NCI-H1436 treated with DMSO at 0.1 percent for 48 hours (cell line): ENCODE measurements at places on chromosomes 2 and 18.

DNA sequence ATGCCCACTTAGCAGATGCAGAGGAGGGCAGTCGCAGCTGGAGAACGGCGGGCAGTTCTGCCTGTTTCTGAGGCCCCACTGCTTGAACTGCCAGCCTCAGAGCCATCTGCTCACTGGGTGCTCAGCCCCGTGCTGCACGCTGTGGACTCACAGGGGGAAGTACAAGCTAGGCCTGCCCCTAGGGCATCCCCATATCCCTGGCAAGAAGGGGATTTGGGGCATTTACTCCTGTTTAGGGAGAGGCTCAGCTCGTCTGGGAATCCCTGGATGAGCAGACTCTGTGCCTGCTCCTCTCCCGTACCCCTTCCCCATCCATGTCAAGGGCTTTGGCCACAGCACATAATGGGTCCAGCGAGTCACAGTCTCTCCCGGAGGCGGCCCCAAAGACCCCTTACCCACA lies 169.8 kb upstream of the PKDCC start:
- no peak for DNase-seq

DNA sequence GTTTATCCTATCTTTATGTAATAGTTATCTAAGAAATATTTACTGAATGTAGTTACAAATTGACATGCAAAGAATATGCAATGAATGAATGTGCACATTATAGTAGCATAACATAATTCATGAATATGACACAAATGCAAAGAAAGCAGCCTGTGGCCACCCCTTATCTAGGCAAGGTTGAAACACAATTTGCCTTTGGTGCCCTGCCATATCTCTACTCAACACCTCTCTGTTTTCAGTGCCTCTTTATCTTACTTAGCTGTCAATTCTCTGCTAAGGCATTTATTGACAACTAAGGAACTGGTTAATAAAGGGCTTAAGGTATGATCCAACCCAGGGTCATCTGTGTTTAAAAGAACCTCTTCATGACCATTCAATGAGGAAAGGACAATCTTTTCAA lies 18.9 kb downstream of the REV1 start:
- no peak for DNase-seq

DNA sequence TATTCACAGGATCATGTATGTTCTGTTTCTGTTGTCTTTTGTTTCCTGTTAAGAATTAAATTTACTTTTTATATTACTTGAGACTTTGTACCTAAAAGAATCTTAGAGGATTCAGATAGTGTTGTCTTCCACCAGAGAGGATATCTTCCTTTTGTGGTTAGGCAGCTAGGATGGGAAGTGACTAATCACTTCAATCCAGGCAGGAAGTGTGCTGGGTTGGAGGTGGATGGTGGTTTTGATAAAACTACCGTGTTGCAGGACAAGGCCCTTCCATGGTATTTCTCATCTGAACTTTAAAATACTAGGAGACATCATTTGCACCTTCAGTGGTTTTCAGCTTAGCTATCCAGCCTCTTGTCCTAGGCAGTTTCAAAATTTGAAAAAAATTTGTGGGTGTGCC lies 728.6 kb upstream of the CDH2 start:
- no peak for DNase-seq

DNA sequence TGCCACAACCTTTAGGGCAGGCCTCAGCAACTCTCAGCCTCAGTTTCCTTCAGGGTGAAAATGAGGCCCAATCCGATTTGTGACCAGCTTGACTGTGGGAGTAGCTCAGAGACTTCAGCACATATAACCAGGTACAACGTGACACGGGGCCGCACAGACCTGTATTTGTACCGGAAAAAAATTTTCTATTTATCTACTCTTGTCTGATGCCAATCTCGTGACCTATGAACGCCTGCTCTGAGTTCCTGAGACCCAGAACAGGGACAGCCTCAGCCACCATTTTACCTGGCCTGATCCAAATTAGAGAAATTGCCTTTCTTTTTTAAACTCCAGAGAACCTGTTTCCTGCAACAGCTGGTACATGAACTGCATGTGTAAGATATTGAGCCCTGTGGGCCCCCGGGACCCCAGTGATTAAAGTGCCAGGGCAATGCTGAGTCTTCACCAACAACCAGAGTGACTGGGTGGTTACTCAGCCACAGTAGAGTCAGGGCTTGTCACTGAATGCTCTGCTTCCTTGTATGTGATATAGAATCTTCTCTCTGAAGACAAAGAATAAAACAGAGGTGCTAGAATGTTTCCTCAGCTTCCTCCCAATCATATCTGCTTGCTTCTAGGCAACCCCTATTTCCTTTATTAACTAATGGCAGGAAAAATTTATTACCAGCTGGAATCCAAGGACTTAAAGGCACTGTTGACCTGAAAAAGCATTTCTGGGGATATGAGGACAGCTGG lies 47.8 kb upstream of the FZD7 start:
- no peak for DNase-seq

DNA sequence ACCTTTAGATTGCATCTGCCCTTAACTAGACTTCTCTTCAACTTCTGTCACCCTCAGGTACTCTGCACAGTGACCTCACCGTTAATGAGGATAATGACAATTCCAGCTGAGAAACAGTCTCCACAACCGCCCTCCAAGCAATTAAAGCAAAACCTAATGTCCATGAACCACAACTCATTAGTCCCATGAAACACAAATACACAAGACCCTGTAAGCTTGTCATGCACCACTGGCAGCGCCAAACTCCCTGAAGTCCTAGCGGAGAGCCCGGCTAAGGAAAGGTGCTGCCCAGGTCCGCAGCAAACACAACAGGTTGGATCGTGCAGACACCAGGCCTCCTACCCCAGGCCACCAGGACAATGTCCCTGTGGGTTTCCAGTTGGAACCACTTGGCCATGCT lies 7.4 kb downstream of the SMAD7 start:
- DNase-seq = no peak

DNA sequence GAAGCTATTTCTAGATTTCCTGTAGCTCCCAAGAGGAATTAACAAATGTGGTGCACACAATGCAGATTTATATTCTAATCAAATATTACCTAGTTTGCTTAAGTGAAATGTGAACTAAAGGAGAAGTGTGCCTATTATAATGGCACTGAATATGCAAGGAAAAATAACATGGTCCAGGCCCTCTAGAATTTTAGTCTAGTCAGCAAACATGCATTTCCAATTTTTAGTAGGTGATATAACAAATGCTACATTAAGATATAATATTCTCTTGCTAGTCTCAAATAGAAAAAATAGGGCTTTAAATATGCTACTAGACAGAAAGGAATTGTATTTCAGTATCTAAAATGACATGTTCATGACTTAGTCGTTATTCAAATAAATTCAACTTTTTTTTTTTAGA lies 689.5 kb downstream of the TMEM182 start:
- DNase-seq = no peak

- no peak for DNase-seq
Measured at GRCh38 chr18:8831112-8831511, 125.8 kb downstream of the MTCL1 start.

- DNase-seq = no peak
Measured at GRCh38 chr2:180370511-180371205, 363.6 kb upstream of the CWC22 start.

GRCh38 chr2:231861288-231861931 lies 64.8 kb downstream of the NPPC start:
- no peak for DNase-seq

- no peak for DNase-seq
Measured at GRCh38 chr2:73862987-73863386, 29.8 kb upstream of the ACTG2 start.

DNA sequence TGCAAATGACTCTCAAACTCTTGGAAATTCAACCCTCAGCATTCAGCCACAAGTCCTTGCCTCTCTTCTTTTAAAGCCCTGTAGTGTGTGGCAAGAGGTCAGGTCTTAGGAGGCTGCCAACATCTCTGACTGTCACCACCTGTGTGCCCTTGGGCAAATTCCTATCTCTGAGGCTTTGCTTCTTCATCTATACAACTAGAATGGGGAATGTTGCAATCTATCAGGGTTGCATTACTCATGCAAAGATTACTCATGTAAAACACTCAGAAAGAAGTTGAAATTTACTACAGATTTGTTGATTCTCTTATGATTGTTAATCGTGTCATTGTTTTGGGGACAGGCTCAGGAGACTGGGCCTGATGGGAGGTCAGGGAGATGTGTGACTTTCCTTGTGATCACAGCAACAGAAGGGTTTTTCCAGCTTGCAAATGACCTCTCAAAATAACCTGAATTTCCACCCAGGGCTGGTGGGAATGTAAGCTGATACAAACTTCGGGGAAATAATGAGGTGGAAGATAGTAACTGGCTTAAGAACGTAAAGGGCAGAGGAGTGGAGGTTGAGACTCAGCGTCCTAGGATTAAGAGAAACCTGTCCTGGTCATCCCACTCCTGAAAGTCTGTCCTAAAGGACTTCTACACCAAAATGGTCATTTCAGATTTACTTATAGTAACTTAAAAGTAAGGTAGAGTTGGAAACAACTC lies 32.1 kb upstream of the SIGLEC15 start:
- no peak for DNase-seq

GRCh38 chr18:22539051-22539765 lies 121.5 kb upstream of the CTAGE1 start:
- DNase-seq = no peak

DNA sequence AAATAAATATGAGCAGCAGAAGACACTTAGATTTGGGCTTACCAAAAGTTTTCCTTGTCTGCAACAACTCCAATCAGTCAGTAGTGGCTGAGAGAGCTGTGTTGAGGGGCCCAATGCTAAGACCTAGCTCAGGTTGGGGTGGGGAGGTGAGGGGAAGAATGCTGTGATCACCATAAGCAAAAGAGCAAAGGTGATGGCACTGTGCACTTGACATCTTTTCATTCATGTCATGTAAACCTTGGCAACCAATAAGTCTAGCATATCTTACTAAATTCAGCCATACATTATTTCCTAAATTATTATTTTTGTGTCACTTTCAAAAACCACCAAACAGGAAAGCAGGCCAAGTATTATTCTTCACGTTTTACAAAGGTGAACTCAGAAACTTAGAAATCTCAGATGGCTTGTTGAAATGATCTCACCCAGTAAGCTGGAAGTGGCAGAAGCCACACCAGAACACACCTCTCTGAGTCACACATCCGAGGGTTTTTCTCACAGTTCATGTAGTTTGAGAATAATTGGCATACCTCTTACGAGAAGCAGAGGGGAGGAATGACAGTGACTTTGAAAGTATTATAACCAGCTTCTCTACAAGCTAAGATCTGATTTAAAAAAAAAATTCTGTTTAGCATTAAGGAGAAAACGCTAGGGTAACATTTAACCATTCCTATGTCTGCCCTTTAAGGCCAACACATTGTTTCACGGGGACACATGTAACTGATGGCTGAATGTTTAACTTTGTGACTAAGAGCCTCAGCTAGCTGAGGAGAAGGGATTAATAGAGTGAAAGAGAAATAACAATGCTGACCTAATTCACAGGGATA lies 43.3 kb upstream of the SETBP1 start:
- DNase-seq = no peak

GRCh38 chr18:29838556-29838955 lies 1204.0 kb downstream of the DSC3 start:
- no peak for DNase-seq

DNA sequence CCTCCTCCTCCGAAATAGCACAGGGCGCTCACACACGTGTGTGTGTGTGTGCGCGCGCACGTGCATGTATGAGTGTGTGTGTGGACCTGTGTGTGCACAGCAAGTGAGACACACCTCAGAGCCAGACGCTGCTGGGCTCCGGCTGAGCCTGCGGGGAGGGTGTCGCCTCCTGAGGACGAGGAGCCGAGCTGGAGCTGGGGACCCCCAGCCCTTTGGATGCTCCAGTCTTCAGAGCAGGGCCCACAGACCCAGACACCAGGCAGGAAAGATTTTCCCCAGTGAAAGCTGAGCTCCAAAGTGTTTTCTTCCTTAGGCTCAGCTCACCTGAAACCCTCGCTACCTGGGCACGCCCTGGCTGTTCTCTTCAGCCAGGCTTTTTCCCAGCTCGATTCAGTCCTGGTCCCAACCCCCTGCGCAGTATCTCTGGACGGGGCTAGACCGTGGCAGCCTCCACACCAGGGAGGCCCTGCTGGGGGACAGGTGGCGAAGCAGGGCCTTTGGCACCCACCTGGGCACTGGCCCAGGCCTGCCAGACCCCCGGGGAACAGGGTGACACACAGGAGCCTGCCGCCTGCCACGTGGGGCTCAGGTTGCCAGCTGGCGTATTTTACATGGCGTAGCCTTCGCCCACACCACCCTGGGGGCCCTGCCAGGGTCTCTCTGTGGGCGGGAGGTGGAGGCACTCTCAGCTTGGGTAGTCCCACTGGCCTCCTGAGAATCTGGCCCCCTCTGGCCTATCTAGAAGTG lies 36.2 kb downstream of the PDIA6 start:
- DNase-seq = no peak

GRCh38 chr2:44005846-44006245 lies 10.1 kb upstream of the LRPPRC start:
- DNase-seq = no peak

DNA sequence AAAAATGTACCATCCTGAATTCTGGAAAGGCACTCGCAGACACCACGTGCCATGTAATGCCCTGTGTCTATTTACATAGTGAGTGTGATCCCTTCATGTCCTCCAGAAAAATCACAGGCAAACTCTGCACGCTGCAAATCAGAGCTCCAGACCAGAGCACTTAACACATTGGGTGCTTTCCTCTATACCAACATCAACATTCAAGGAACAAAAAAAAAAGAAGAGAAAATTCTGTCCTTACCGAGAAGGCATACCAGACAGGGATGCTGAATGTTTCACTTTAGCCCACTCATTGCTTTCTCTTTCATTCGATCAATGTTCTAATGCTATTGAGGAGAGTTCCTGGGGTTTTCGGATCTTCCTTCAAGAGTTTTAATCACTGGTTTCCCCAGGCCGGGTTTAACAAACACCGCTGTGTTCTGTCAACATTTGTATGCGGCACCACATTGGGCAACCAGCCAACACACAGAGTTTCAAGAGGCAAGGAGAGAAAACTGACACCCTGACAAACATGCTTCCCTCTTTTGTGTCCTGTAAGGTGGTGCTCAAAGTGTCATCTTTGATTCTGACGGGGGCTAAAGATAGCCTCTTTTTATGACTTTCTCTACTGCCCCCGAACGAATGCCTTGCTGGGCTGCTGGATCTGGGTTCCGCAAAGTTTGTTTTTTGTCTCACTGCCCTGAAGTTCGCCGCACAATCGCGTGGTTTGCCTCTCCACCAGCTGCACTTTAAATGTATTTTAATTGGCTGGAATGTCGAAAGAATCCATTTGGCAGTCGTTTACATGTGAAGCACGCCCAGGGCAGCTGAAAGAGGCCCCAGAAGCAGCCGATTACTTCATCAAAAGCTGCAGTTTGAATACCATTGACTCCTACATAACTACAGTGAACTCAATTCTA lies 106.4 kb upstream of the NCKAP5 start:
- no peak for DNase-seq

- no peak for DNase-seq
Measured at GRCh38 chr2:157415591-157416101, 28.2 kb downstream of the CYTIP start.

GRCh38 chr2:141611176-141611571 lies 519.6 kb downstream of the LRP1B start:
- DNase-seq = no peak

- DNase-seq = no peak
Measured at GRCh38 chr2:187188783-187189631, 259.0 kb downstream of the CALCRL start.
